ENCODE measurements at places on chromosomes 5 and 9.

DNA sequence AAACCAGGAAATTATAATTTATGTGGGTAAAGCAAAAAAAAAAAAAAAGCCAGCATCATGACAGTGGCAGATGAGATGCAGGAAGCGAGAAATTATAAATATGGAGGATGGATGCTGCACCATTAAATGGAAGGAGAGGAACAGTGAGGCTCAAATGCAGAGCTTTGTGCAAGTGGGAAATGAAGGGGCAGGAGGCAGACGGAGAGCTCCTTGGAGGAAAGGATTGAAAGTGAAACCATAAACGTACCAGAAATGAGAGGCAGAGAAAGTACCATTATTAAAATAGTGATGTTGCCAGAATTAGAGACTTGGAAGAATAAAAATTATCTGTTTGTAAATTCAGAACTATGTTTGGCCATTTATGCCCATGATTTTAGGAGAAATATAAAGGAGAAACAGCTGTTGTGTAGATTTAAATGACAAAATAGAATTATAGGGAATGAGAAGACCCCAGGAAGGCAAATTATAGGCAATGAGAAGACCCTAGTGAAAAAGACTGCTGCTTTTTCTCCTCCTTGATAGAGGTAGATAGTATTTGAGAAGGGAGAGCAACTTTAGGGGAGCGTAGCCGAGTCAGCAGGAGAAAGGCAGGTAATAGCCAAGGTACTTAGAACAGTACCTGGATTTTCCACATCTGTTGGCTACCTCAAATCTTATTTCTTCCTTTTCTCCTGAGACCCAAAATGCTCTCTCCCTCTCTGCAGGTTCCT is 341.0 kb upstream of the CD180 start:
- no peak for DNase-seq

GRCh38 chr5:52452098-52452497 is 335.6 kb upstream of the ITGA1 start:
- DNase-seq = no peak

GRCh38 chr5:58405175-58405574 is 54.7 kb downstream of the PLK2 start:
- DNase-seq = no peak

GRCh38 chr9:136665111-136665703 is 2.5 kb downstream of the EGFL7 start:
- DNase-seq = no peak

GRCh38 chr9:14348373-14349145 is 34.6 kb upstream of the NFIB start:
- DNase-seq = no peak

- peak; percentile 57 for DNase-seq
Measured at GRCh38 chr9:129068990-129069861, 11.7 kb upstream of the DOLPP1 start.

GRCh38 chr9:71760901-71761300 is 7.4 kb downstream of the CEMIP2 start:
- DNase-seq = no peak

- no peak for DNase-seq
Measured at GRCh38 chr5:80705801-80706200, 51.0 kb upstream of the DHFR start.

GRCh38 chr9:116798521-116798920 is 111.4 kb downstream of the TRIM32 start:
- no peak for DNase-seq

DNA sequence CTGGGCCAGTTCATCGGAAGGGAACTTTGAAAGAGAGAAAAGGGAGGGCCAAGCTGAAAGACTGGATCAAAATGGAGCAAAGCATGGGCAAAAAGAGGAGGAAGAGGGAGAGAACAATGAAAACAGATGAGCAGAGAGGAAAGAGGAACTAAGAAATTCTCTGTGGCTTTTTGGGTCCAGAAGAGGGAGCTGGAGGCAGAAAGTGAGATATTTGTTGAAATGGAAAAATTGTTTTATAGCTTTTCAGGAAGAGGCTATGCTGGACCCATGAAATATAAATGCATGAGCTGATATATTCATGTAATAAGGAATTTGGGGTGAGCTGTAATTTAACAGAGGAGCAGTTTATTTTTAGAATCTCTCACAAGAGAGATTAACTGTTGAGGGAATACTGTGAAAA is 457.3 kb downstream of the DMAC1 start:
- DNase-seq = peak; percentile 11

- peak; percentile 84 for DNase-seq
Measured at GRCh38 chr5:164013077-164013670, 507.8 kb downstream of the MAT2B start.

GRCh38 chr5:125700380-125700861 is 722.8 kb upstream of the GRAMD2B start:
- DNase-seq = peak; percentile 2

DNA sequence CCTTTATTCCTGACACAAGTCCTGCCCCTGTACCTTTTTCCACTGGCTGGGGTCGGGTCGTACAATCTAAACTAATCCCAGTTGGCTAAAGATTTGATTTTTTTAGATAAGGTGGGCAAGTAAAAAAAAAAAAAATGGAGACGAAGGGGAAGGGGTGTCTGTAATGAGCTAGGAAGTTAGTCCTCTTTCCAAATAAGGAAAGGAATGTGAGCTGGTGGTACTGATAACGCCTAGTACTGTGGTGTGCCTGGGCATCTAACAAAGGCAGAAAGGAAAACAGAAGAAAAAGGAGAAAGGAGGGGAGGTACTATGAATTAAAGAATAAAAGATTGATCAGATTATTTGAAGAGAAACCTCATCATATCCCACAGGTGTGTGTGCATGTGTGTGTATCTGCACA is 21.3 kb downstream of the PRDM9 start:
- no peak for DNase-seq

- DNase-seq = no peak
Measured at GRCh38 chr9:119094086-119094485, 275.1 kb downstream of the BRINP1 start.

GRCh38 chr5:139565411-139566305 is 4.5 kb downstream of the UBE2D2 start:
- DNase-seq = peak; percentile 95

DNA sequence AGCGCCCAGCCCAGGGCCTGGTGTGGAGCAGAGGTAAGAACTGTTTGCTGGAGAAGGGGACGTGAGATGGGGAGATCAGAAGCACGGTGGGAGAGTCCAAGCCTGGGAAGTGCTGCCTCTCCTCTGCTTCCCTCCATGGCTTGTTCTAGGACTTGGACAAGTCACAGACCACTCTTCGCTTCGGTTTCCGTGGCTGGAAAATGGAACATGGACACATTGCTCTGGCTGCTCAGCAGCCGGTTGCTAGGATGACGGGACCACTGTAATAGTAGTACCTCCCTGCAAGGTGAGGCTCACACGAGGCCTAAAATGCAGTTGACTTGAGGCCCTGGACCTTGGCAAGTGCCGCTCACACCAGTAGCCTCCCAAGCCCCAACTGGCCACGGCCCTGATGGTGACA is 175.8 kb upstream of the FSTL4 start:
- DNase-seq = no peak

DNA sequence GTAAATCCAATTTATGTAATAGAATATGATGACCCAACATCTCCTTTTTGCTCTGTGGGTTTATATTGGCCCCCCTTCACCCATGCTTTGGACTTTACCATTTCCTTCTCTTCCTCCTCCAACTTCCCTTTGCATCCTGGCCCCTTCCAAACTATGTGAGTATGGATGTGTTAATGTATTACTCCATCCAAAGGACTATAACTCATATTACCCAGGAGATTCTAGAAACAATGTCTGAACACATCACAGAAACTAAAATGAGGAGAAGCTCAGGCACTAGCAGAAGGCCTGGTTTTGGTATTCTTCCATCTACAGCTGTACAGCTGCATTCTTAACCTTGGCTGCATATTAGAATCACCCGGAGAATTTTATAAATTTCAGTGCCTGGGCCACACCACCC is 110.7 kb downstream of the PDE4D start:
- DNase-seq = no peak

DNA sequence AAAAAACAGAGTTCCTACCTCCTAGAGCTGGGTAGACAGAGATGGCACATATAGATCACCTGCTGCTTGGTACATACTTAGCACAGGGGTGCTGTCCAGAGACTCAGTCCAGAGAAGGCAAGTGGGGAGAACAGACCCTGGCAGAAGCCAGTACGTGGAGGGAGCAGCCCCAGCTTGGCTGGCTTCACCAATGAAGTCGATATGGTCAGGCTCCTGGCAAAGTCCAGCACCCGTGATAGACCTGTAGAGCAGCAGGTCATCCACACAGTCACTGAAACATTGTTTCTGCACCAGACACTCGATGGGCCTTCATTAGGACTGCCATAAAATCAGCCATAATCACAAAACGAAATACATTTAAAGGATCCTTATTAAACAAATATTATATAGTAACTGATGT is 45.8 kb downstream of the WHRN start:
- no peak for DNase-seq

DNA sequence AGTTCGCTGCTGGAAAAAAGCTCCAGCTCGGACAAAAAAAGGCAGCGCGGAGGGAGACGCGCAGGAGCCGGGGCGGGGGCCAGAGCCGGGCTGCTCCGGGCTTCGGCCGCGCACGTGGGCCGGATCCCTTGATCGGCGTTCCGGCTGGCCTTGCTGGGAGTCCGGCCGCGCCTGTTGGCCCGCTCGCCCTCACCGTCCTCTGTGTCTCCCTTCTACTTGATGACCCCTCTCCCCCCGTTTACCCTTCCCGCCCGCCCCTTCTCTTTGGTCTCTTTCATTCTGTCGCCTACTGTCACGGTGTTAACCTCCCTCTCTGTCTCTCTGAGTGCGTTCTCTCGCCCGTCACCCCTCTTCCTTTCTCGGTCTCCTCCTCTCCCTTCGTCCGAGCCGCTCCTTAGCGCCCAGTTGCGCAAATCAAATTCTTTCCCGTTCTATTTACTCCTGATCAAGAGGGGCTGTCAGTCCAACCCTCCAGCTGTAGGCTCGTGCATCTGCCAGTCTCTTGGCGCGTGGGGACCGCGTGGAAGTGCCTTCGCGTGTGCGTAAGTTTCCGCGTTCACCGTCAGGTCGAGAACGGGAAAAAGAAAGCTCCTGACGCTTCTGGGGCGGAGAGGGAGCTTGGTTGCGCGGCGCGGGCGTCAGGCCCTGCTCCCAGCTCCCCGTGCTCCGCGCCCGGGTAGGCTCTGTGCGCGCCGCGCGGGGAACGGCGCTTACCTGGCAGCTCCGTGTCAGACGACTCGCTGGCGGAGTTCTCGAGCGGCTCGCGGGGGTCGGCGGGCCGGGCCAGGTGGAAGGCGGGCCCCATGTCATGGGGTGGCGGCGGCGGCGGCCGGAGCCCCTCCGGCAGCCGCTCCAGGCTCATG is 798 bp downstream of the PITX1 start:
- DNase-seq = peak; percentile 52

- no peak for DNase-seq
Measured at GRCh38 chr9:84179531-84179930, 161.0 kb downstream of the SLC28A3 start.

GRCh38 chr9:82799286-82799685 is 263.7 kb downstream of the RASEF start:
- DNase-seq = no peak

GRCh38 chr9:8872802-8873201 is 1073.2 kb upstream of the DMAC1 start:
- DNase-seq = no peak

- DNase-seq = no peak
Measured at GRCh38 chr5:173531863-173532262, 84.6 kb downstream of the BOD1 start.

DNA sequence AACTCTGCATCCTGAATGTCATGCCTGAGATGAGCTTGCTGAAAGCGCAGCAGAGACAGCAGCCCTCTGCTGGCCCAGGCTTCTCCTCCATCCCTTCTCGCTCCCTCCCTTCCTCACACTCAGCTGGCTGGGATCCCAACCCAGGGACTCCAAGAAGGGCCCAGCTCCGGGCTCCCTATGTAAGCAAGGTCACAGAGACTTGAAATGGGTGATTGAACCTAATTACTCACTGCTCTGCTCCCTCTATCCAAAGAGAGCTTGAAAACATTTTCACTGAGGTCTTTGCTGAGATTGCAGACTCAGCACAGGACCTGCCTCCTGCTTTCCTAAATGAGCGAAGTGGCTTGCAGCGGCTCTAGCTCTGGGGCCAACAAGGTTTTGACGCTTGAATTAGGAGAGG is 42.8 kb downstream of the RAPGEF1 start:
- no peak for DNase-seq

DNA sequence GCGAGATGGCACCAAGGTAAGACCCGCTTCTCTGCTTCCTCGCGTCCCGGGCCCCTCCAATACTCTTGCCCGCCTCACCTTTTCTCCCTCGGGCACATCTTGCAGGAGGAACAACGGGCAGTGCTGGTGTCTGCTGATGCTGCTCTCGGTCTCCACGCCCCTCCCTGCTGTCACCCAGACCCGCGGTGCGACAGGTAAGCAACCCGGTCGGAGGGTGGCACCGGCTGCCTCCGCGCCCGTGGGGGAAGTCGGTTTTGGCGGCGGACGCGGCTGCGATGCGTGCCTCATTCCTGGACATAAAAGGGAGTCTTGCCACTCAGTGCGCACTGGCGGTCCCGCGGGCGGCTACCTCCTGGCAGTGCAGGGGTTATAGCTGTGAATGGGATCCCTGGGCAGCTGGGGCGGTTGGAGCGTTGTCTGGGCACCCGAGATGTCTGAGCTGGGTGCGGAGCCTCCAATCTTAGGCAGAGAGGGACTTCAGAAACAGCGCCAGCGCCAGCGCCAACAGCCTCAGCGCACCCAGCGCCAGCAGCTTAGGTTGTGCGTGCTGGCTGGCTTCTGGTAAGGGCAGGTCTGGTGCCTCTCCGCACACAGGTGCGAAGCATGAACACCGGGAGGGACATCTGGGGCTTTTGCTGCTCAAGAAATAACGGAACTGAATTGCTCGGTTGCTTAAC is 488 bp downstream of the COL15A1 start:
- no peak for DNase-seq

- DNase-seq = no peak
Measured at GRCh38 chr9:96603305-96604003, 16.2 kb downstream of the CDC14B start.

GRCh38 chr5:76081811-76082771 is 1.1 kb upstream of the SV2C start:
- DNase-seq = no peak
